Tibial nerve (tissue), 4 donors: ENCODE measurements at places on chromosomes 3 and 15. TPM values are rescaled to one million over a fixed set of nuclear protein-coding genes. Genes with fewer than 3 reads are reported as not detected.
A peak's percentile ranks its signal among the peaks of the same experiment; 100 is the strongest.

The ECT2 gene
- total RNA-seq = 9.0 TPM

GRCh38 chr15:59713177-59713576, 24.1 kb upstream of the BNIP2 start:
- H3K27ac ChIP-seq = no peak overlapping the region
- no peaks in the 10 kb centered on the region for H3K27me3 ChIP-seq
- no peak overlapping the region for H3K4me3 ChIP-seq

The FNDC3B gene
- total RNA-seq = 106 TPM

GRCh38 chr3:125119752-125120378, 64.1 kb upstream of the HEG1 start:
- no peaks in the 10 kb centered on the region for H3K27me3 ChIP-seq
- no peak overlapping the region for H3K27ac ChIP-seq
- peak overlapping the region; percentile 12 for H3K4me3 ChIP-seq
- H3K36me3 ChIP-seq = no peaks in the 10 kb centered on the region

The C2CD4B gene
- total RNA-seq = 2.5 TPM

The UBE2E2 gene
- 67.1 TPM for total RNA-seq

DNA sequence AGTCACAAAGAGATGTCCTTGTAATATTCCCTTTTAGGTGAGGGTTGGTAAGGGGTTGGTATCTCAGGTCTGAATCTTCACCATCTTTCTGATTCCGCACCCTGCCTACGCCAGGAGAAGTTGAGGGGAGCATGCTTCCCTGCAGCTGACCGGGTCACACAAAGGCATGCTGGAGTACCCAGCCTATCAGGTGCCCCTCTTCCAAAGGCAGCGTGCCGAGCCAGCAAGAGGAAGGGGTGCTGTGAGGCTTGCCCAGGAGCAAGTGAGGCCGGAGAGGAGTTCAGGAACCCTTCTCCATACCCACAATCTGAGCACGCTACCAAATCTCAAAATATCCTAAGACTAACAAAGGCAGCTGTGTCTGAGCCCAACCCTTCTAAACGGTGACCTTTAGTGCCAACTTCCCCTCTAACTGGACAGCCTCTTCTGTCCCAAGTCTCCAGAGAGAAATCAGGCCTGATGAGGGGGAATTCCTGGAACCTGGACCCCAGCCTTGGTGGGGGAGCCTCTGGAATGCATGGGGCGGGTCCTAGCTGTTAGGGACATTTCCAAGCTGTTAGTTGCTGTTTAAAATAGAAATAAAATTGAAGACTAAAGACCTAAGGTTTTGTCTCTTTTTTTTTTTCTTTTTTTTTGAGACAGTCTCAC, 19.8 kb downstream of the TYRO3 start:
- peaks cover 29% of the 10 kb centered on the region for H3K4me1 ChIP-seq
- H3K36me3 ChIP-seq = no peaks in the 10 kb centered on the region
- no peak for DNase-seq

GRCh38 chr3:46399557-46399956, 7.3 kb downstream of the CCR5AS start:
- H3K27me3 ChIP-seq = no peaks in the 10 kb centered on the region
- H3K27ac ChIP-seq = no peak overlapping the region
- H3K4me3 ChIP-seq = no peak overlapping the region
- peaks cover 3% of the 10 kb centered on the region for H3K4me1 ChIP-seq

DNA sequence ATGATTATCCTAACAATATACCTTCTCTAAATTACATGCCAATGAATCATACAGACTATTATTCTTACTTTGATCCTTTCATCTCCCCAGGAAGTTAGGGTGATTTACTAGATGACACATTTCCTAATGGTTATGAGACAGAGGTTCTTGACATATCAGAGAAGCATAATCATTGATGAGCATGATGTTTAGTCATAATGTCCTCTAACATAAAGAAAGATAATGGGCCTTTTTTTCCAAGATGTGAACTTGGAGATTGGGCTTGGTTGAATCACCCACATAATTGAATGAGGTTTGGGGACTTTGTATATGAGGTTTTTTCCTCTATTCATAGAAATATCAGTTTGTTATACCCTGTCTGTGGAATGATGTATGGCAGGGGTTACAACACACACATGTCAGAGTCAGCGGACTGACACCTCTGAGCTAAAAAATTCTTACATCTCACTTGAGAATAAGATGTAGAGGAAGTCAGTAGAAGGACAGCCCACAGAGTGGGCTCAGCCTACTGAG, 69.7 kb upstream of the DCBLD2 start:
- H3K27ac ChIP-seq = no peak overlapping the region
- DNase-seq = no peak
- H3K27me3 ChIP-seq = no peaks in the 10 kb centered on the region
- H3K36me3 ChIP-seq = no peaks in the 10 kb centered on the region
- no peak overlapping the region for H3K4me3 ChIP-seq

The STT3B gene
- total RNA-seq = 106 TPM

The GOLGA6A gene
- total RNA-seq = not detected

DNA sequence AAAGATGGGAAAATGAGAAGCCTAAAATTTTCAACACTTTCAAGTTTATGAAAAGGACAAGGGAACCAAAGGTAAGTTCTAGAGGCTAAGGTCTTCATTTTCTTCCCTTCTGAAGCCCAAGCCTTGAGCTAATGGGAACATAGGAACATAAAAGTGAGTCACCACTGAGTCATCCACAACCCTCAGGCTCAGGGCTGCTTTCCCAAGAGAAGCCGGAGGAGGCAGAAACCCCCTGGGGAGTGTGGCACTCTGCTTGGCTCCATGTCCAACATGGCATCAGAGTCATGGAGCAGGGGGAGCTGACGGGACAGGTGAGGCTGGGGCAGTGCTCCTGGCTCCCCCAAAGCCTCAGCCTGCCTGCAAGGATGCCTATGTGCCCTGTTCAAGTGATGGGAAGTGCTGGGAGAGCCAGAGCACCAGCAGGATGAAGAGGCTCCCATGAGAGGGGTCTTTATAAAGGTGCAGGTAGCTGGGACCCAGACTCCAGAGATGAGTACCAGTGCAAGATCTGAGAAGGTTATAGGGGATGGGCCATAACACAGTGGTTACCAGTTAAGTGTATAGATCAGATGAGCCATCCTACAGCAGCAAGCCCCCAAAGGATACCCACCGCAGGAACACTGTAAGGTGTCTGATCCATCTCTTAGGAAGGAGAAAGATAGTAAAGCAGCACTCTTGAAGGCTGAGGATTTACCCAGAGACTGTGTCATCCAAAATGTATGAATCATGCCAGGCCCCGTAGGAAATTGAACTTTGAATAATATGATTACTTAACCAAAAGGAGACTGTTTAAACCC, 31.8 kb upstream of the RYR3 start:
- H3K27me3 ChIP-seq = no peaks in the 10 kb centered on the region
- H3K27ac ChIP-seq = no peak overlapping the region
- H3K4me1 ChIP-seq = no peaks in the 10 kb centered on the region
- DNase-seq = no peak

DNA sequence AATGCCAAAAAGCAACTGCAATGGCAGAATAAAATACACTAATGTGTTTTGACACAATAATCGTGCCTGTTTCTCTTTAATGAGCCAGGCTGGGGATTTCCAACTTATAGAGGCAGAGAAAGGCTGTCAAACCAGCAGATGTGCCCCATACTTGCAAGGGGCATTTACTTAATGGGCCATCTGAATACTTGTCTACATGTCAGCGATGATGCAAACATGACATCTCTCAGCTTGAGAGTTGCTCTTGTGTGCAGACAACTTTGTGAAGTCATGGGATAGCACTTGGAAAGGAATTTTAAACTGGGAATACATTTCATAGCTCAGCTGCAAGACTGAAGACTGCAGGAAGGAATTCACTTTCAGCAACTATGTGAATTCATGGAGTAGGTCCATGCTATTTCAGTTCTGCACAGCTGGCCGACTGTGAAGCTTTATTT, 127.4 kb upstream of the ADAMTS9 start:
- no peak overlapping the region for H3K4me3 ChIP-seq
- H3K27me3 ChIP-seq = no peaks in the 10 kb centered on the region
- H3K4me1 ChIP-seq = peaks cover 14% of the 10 kb centered on the region

DNA sequence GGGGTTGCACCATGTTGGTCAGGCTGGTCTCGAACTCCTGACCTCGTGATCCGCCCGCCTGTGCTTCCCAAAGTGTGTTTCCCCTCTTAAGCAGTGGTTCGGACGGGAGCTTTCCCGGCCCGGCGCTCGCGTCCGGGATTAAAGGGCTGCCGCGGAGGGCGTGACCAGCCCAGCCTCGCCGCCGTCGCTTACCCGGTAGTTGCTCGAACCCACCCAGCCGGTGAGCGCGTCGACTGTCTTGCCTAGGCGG, 513 bp downstream of the CLASP2 start:
- H3K4me1 ChIP-seq = peaks cover 10% of the 10 kb centered on the region
- H3K27ac ChIP-seq = peak overlapping the region; percentile 98
- H3K27me3 ChIP-seq = no peaks in the 10 kb centered on the region
- no peaks in the 10 kb centered on the region for H3K36me3 ChIP-seq
- H3K4me3 ChIP-seq = peak overlapping the region; percentile 83
- no peak for DNase-seq

GRCh38 chr3:171995486-171995885, 43.9 kb upstream of the FNDC3B start:
- H3K36me3 ChIP-seq = no peaks in the 10 kb centered on the region
- H3K4me3 ChIP-seq = no peak overlapping the region
- no peaks in the 10 kb centered on the region for H3K27me3 ChIP-seq

GRCh38 chr3:102092617-102093466, 243.5 kb downstream of the NFKBIZ start:
- H3K36me3 ChIP-seq = no peaks in the 10 kb centered on the region
- H3K27ac ChIP-seq = no peak overlapping the region
- no peak for DNase-seq
- no peaks in the 10 kb centered on the region for H3K27me3 ChIP-seq

- no peak for DNase-seq
- no peaks in the 10 kb centered on the region for H3K27me3 ChIP-seq
- no peaks in the 10 kb centered on the region for H3K4me1 ChIP-seq
- no peak overlapping the region for H3K4me3 ChIP-seq
These were observed 227.9 kb downstream of the PYDC2 start for GRCh38 chr3:191688756-191689433.

The NPAP1 gene
- total RNA-seq = not detected

The CACNA2D2 gene
- 0.84 TPM for total RNA-seq

GRCh38 chr3:58028902-58029301, 20.7 kb downstream of the FLNB start:
- H3K4me3 ChIP-seq = no peak overlapping the region
- DNase-seq = no peak
- H3K27ac ChIP-seq = no peak overlapping the region
- no peaks in the 10 kb centered on the region for H3K36me3 ChIP-seq

The UCN2 gene
- total RNA-seq = not detected

DNA sequence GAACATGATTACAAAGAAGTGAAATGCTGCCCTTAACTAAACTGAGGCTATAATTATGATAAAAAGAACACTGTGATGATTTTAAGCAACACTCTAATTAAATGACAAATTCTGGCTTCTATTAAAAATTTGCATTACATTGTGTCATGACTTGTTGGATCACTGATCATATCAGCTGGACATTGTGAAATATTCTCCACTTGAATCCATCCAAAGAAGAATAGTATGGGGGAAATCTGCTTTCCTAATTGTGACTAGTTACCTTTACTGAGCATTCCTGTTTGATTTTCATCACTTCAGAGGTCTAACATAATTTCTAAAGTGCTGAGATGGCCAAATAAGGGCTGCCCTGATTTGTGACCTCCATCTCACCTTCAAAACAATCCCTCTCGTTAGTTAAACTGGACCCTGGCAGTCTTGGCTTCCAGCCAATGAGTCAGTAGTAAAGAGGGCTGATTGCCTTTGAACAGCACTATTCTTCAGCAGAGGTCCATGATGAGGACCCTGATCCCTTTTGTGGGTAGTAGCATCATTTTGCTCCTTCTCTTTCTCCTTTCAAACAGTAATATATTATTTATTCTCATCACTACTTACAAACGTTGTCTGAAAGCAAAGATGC, 53.5 kb upstream of the LEKR1 start:
- no peak for DNase-seq
- H3K27ac ChIP-seq = no peak overlapping the region
- no peaks in the 10 kb centered on the region for H3K27me3 ChIP-seq
- H3K4me1 ChIP-seq = no peaks in the 10 kb centered on the region
- H3K4me3 ChIP-seq = no peak overlapping the region

DNA sequence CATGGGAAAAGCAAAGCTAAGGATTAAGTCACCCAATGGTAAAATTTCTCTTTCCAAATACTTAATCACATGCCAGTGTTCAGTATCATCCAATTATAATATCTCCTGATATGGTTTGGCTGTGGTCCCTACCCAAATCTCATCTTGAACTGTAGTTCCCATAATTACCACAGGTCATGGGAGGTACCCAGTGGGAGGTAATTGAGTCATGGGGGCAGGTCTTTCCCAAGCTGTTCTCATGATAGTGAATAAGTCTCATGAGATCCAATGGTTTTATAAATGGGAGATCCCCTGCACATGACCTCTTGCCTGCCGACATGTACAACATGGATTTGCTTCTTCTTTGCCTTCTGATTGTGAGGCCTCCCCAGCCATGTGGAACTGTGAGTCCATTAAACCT, 26.1 kb upstream of the NMB start:
- H3K27ac ChIP-seq = no peak overlapping the region
- no peaks in the 10 kb centered on the region for H3K36me3 ChIP-seq
- no peaks in the 10 kb centered on the region for H3K4me1 ChIP-seq
- H3K27me3 ChIP-seq = no peaks in the 10 kb centered on the region
- no peak overlapping the region for H3K4me3 ChIP-seq
- DNase-seq = no peak

- no peaks in the 10 kb centered on the region for H3K4me1 ChIP-seq
- H3K4me3 ChIP-seq = no peak overlapping the region
These were observed 10.1 kb downstream of the SCN10A start for GRCh38 chr3:38805765-38806386.

The HDAC11 gene
- 20.9 TPM for total RNA-seq

DNA sequence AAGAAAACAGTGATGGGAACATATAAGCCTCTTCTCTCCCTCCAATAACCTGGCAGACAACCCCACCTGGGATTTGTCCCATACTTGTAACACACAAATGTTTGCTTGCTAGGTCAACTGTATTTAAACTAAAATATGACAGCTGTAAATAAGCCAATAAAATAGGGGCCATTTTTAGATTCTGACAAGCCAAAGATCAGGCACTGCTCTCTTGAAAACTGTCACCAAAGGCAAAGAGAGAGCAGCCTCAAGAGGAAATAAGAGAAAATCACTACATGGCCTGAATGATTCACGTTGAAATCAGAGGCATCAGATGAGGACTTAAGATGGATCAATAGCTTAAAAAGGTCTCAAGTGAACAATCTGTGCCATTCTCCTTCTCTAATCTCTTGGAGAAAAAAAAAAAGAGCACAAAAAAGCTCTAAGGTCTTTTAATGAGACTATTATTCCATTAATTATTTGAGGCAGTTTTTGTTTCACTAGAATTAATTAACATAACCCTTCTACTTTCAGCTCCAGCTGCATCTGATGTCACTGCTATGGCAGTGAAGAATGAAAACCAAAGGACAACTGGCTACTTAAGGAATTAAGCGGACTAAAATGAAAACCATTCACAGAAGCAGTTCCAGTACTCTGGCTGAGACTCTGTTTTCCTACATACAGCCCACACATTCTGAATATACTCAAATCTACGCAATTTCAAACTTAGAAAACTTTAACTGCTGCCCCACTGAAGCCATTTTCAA, 19.0 kb downstream of the MYO5A start:
- no peaks in the 10 kb centered on the region for H3K36me3 ChIP-seq
- H3K4me1 ChIP-seq = peaks cover 5% of the 10 kb centered on the region
- no peak for DNase-seq
- no peak overlapping the region for H3K27ac ChIP-seq
- no peaks in the 10 kb centered on the region for H3K27me3 ChIP-seq
